Right hindlimb (tissue), 1 donor: ENCODE measurements at places on chromosomes 11 and 22.

- no peak for DNase-seq
Measured at GRCh38 chr11:13674799-13675509, 6.5 kb downstream of the FAR1 start.

- no peak for DNase-seq
Measured at GRCh38 chr22:38115423-38116205, 5.1 kb upstream of the BAIAP2L2 start.

DNA sequence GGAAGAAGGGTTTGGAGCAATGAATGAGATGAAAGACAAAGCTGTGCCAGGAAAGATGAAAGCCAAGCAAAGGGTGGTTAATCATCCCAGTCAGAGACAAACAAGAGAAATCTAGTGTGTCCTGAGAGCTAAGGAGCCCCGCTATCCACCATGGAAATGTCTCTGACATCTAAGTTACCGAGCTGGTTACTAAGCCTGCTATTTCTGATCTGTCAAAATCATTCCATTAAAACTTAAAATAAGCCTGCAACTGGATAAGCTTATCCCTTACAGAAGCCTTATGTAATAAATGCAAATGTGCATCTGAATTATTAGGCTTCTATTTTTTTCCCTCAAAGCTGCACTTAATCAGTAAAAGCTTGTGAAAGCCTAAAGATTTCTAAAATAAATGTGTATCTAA lies 22.1 kb upstream of the SESN3 start:
- DNase-seq, result no peak

GRCh38 chr11:8720352-8720751 lies 37.8 kb downstream of the RPL27A start:
- peak; percentile 55 for DNase-seq

- DNase-seq, result no peak
Measured at GRCh38 chr11:62242021-62242420, at the start of gene SCGB1D2. Gene SCGB1D2 (plus strand): TSS chr11:62242239. CDS start chr11:62242308, 69 bp downstream.

GRCh38 chr22:19060356-19061009 lies 61.7 kb downstream of the DGCR2 start:
- DNase-seq, result no peak

DNA sequence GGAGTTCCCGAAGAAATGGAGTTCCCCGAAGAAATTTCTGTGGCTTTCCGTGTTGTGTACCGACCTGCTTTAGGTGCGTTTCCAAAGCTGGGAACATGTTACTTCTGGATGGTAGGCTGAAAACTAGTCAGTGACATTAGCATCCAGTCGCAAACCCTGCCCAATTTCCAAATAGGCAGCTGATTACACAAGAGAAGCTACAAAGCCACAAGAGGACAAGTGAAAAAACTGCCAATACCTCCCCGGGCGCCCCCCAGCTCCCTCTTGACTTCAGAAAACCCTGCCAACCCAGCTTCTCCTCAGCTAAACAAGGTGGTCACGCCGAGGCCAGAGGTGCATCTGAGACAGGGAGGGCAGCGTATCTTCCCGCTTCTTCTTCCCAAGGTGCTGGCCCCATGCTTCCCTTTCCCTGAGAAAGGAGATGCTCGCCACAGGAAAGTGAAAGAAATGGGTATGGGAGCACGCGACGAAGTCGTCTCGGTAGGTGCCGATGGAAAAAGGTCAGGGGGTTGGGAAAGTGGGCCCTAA lies 551 bp downstream of the AGBL2 start:
- peak; percentile 27 for DNase-seq

- no peak for DNase-seq
Measured at GRCh38 chr11:33674035-33674814, 26.4 kb downstream of the C11orf91 start.

DNA sequence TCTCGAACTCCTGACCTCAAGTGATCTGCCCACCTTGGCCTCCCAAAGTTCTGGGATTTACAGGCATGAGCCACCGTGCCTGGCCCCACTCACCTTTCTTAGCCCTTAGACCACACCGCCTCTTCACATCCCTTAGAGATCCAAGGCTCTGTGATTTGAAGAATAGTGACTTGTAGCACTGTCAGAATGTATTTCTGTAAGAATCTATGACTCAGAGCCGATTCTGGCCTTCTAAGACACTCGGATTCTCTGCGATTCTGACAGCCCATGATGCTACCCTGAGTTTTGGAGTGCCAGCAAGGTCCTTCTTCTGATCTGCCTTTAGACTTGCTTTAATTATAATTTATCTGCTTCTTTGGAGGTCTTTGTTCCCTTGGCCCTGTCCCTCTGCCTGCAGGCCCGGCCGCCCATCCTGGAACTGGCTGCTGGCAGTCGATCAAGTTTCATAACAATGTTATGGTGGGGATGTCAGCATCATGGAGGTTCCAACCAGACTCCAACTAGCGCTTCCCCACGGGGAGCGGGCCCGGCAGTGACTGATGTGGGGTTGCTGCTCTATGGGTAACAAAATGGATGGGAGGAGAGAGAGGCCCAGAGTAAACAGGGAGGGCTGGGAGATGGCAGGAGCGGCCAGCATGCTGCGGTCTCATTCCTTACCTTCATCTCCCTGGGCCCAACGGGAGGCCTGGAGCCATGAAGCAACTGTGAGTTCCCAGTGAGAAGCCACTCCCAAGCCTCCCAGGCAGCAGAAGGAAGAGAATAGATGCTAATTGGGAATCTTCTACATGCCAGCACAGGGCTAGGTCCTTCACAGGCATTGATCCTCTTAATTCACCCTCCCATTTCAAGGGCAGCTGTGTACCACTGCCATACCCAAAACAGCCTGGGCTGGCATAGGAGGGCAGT lies 55.7 kb upstream of the RASD2 start:
- DNase-seq, result no peak

DNA sequence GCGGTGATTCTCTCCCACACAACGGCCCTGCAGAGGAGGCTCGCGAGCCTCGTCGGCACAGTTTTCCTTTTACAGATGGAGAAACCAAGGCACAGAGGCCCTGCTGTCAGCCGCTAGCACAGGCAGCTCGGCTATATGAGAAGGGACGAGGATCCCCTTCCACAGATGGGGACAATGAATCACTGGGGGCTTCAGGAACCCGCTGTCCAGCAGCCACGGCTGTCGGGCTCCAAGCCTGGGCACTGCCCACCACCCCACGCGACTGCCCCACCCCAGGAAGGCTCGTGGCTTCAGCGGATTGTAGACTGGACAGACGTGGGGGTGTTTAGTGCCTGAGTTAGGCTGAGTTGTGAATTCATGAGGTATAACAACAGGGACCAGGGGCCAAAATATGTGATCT lies 17.2 kb upstream of the FGF3 start:
- DNase-seq, result no peak

GRCh38 chr11:126538071-126538470 lies 182.6 kb downstream of the ST3GAL4 start:
- no peak for DNase-seq

DNA sequence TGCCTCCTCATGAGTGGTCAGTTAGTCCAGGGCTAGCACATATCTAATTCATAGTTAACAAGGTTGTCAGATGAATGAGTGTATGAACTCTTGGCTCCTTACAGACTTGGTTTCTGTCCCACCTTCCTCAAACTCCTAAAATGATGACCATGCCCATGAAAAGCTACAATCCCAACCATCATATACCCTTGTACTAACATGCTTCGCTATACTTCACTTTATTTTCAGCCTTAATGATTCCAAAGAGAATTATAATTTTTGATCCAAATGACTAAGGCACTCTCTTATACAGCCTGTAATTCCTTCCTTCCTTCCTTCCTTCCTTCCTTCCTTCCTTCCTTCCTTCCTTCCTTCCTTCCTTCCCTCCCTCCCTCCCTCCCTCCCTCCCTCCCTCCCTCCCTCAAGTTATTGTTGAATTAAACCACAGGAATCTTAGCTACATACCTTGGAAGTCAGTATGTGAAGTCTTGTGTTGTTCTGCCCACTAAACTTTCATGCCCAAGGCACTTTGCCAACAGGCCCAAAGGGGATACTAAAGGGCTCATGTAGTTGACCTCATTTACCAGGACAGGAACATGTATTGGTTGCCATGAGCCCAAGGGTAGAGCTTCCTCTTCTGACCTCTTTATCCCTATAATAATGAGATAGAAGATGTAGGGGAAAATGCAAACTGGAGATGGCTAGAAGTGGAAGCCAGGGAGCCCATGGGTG lies 37.4 kb downstream of the CALCA start:
- DNase-seq, result no peak

GRCh38 chr11:80188076-80188627 lies 747.3 kb upstream of the TENM4 start:
- DNase-seq, result no peak

DNA sequence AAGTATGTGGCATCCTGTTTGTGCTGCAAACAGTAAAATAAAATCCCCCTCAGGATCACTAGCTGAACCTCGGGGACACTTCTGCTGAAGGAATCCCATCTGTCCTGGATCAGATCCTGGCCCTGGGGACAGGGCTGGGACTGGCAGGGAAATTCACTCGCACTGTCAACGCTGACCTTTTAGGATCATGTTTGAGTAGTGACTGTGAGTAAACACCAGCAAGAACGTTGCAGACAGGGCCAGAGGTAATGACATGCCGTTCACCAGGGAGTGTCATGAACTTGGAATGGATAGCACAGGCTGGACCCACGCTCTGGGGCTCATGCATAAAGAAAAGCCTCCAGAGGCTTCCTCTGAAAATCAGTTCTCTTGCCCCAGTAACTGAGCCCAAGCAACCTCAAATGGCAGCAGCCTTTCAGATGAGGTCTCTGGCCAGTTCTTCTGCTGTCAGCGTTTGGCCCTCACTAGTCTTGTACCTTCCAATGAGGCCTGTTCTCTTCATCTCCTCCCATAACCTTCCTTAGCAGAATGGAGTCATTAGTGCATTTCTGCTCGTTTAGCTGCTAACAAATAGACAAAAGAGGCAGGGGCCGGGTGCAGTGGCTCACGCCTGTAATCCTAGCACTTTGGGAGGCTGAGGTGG lies 51.0 kb upstream of the BARX2 start:
- no peak for DNase-seq

DNA sequence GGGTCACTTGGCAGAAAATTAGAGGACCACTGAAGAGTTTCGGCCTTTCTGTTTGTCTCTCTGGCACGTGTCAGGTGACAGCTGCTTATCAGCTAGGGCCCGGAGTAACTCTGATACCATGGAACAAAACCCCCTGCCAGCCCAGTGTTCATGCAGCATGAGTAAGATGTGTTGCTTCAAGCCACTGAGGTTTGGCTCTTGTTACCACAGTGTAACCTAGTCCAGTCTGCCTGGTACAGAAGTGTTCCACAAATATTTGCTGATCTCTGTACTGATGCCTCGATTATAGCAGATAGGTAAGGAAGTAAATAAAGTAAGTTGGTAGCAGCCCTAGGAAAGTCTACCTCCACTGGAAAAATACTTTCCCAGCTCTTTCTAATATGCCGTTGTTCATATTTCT lies 20.5 kb upstream of the ETS1 start:
- DNase-seq, result no peak

DNA sequence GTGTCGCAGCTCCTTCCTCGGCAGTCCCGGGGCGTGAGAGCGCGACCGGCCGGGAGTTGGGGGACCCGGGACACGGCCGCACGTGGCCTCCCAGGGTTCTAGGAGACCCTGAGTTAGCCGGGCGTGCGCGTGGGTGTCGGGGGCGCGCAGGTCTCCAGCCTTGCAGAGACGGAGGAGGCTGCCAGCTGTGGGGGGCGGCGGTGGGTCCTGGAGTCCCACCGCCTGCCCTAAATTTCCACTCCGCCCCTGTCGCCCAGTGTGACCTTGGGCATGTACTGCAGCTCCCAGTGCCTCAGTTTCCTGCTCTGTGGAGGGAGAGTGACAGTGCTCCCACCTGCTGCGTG lies 18.8 kb downstream of the RRP7A start:
- DNase-seq, result no peak

DNA sequence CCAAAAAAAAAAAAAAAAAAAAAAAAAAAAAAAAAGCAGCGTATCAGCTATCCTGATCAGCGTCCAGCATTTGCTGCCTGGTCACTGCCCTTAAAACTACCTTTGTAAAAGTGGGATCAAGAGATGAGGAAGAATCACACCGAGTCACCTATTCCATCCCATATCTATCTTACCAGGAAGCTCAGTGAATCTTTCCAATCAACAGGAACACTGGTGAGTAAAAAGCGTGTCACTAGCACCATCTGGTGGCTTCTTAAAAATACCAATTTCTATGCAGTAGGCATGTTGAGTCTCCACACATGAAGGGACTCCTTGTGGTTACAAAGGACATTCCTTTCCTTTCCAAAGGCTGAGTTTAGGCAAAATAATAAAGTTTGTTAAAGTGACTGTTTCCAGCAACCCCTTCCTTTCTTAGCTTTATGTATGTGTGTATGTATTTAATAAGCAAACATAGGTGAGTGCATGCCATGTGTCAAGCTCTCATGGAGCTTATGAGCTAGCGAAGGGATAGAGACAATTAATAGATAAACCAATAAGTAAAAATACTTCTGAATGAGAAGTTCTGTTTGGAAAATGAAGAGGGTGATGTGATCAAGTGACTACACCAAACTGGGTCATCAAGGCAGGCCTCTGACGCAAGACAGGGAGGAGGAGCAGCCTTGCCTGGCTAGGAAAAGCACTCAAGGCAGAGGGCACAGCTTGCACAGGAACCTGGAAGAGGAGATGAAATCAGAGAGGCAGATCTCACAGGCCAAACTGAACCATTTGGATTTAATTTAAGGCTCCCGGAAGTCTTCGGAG lies 13.9 kb upstream of the TP53AIP1 start:
- peak; percentile 49 for DNase-seq

- peak; percentile 93 for DNase-seq
Measured at GRCh38 chr11:8871171-8871775, 39.7 kb upstream of the AKIP1 start.

DNA sequence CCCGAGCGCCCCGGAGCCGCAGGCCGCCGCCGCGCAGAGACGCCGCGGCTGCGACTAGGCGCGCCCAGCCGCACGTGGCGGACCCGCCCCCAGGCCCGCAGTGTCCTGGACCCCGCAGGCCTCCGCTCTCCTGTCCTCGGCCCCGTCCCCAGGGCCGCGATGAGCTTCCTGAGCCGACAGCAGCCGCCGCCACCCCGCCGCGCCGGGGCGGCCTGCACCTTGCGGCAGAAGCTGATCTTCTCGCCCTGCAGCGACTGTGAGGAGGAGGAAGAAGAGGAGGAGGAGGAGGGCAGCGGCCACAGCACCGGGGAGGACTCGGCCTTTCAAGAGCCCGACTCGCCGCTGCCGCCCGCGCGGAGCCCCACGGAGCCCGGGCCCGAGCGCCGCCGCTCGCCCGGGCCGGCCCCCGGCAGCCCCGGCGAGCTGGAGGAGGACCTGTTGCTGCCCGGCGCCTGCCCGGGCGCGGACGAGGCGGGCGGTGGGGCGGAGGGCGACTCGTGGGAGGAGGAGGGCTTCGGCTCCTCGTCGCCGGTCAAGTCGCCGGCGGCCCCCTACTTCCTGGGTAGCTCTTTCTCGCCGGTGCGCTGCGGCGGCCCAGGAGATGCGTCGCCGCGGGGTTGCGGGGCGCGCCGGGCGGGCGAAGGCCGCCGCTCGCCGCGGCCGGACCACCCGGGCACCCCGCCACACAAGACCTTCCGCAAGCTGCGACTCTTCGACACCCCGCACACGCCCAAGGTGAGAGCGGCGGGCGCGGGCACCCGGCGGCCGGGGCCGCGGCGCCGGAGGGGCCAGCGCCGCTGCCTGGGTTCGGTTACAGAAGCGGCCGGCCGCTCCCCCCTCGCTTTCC lies 528 bp downstream of the WEE1 start:
- no peak for DNase-seq

GRCh38 chr22:44543362-44543761 lies 45.3 kb upstream of the RTL6 start:
- DNase-seq, result no peak

- no peak for DNase-seq
Measured at GRCh38 chr11:26144291-26144690, 187.6 kb upstream of the ANO3 start.

- no peak for DNase-seq
Measured at GRCh38 chr22:37157516-37158285, 8.0 kb upstream of the IL2RB start.

GRCh38 chr11:128338811-128339210 lies 248.5 kb downstream of the ETS1 start:
- no peak for DNase-seq
